A549 treated with Hydrocortisone at 1 μM for 4 hours (cell line): ENCODE measurements at places on chromosomes 11 and 22. TPM values are rescaled to one million over a fixed set of nuclear protein-coding genes. Genes with fewer than 3 reads are reported as not detected.

The BTBD18 gene
- total RNA-seq: not detected in 5 replicates

The SMCO4 gene
- 18.8 to 23.0 TPM (median 21.5 TPM) in 5 replicates for total RNA-seq

The SCN3B gene
- total RNA-seq: 0.10 to 0.16 TPM (median 0.14 TPM) in 5 replicates

The APOA1 gene
- 0.09 to 0.67 TPM (median 0.36 TPM) in 5 replicates for total RNA-seq

The C11orf97 gene
- total RNA-seq: not detected in 5 replicates

The NCAM1 gene
- total RNA-seq: 0.03 to 0.12 TPM in 2 of 5 replicates, not detected in the others

The ABCC8 gene
- total RNA-seq: 6.6 to 10.1 TPM (median 8.7 TPM) in 5 replicates

The SLC17A6 gene
- not detected in 5 replicates for total RNA-seq

The ART1 gene
- total RNA-seq: not detected in 5 replicates

The MIAT gene
- 0.15 to 0.25 TPM (median 0.23 TPM) in 5 replicates for total RNA-seq
